Endodermal cell (in vitro differentiated cells): ENCODE measurements at places on chromosomes 12 and 14.

DNA sequence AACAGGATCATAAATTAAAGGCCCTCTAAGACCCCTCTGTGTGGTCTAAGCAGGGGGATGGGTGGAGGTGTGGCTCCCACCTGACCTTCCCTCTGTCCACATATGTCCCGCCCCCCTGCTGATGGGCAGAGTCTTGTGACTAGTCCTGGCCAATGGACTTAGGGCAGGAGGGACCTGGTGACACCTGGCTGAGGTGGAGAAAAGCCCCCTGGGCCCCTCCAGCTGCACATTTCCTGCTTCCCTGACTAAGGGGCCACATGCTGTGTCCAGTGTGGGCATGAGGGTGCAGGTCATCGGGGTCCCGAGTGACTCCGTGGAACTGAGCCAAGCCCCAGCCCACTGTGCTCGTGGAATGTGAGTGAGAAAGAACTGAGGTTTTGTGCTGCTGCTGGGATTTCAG, 254.7 kb downstream of the ADGRD1 start:
- DNase-seq = peak; percentile 60

DNA sequence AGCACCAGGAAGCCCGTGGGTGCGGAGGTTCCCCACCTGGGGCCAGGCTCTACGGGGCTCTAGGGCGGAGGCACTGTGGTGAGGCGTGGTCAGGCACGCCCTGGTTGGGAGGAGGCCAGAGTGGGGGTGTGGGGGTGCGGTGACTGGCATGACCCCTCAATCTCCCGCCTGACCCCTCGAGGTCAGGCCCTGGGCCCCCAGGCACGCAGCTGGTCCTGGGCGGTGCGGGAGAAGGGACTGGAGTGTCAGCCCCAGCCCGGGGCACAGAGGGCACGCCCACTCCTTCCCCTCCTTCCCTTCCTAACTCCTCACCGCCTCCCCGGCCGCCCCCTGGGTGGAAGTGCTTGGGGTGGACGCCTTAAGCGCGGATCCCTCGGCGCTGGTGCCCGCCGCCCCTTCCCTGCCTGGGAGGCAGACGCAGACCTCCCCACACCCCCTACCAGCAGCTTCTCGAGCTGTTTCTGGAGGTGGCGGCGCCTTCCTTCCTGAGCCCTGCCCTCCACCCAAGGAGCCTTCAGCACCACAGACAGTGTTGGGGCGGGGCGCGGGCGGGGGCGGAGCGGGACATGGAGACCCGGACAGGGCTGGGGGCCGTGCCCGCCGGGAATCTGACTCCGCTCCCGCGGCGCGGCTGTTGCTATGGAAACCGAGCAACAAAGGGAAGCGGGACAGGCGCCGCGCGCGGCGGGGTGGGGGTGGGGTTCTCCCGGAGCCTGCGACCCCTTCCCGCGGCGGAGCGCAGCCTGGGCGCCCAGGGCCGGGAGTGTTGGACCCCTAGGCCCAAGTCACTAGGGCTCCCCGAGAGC, 741 bp upstream of the CRIP2 start:
- DNase-seq = peak; percentile 99

- no peak for DNase-seq
Observed at GRCh38 chr14:38618514-38618913, 362.6 kb upstream of the CLEC14A start.

- peak; percentile 82 for DNase-seq
Observed at GRCh38 chr12:109582636-109583035, 9.0 kb downstream of the MVK start.

- no peak for DNase-seq
Observed at GRCh38 chr12:113366827-113367226, 8.4 kb downstream of the PLBD2 start.

- no peak for DNase-seq
Observed at GRCh38 chr14:34449819-34450541, 12.1 kb downstream of the SPTSSA start.

GRCh38 chr12:111270774-111271173, 98.1 kb downstream of the PHETA1 start:
- peak; percentile 80 for DNase-seq

DNA sequence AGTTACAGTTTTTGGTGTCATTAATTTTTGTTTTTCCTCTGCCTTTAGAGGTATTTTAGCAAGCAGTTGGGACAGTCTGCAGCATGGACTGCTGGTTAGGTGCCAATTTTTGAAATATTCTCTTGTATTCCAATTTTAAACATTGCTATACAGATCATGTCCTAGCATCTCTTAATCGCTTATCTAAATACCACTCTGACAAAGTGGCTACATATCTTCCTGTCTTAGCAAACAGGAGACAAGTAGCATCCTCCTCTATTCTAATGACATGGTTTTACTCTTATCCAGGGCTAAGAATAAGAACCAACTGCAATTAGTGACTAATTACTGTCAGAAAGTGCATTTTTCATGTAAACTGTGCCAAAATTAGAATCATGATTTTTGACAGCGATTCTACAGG, 117.8 kb upstream of the ATP2B1 start:
- no peak for DNase-seq

GRCh38 chr12:82867762-82868500, 181.2 kb downstream of the TMTC2 start:
- DNase-seq = no peak

DNA sequence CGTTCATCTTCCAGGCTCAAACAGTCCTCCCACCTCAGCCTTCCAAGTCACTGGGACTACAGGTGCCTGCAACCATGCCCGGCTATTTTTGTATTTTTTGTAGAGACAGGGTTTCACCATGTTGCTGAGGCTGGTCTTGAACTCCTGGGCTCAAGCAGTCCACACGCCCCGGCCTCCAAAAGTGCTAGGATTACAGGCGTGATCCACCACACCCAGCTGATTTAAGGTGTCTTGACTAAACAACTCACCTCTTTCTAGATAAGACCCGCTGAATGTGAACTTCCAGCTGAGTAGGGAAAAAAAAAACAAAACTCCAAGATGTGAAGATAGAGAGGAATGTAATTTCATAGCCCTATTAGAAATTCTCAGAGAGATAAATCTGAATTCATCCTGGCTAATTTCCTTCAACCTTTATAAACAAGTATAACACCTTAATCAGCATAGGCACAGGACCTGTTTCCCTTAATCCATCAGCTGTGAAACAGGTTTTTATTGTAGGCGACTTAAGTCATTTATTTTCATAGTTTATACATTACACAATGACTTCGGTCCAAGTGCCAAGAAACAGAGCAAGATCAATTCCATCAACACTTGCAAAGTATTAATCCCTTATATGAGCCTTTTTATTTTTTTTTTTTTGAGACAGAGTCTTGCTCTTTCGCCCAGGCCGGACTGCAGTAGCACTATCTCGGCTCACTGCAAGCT, 51.5 kb downstream of the HCAR2 start:
- DNase-seq = no peak

- DNase-seq = no peak
Observed at GRCh38 chr14:96538097-96538989, 36.2 kb downstream of the PAPOLA start.

DNA sequence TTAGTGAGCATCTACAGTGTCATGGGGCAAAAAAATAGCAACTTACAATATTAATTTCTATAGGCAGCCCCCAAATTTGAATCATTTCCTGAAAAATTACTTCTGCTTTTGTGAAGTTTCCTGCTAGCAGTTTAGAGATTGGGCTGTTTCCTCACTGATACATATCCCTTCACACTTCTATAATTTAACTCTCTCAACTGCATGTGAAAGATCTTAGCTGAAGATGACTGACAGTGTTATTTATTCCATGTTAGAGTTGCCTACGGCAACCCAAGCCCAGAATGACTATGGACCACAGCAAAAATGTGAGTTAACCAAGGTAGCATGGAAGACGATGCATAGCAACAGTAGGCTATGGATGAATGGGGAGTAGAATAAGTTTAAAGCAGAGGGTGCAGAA, at the start of gene KLRG1:
Gene KLRG1, plus strand, starts transcription at position 134 of the 400 bp plus-strand sequence. Its CDS starts 90 bp downstream, at position 224.
- no peak for DNase-seq

DNA sequence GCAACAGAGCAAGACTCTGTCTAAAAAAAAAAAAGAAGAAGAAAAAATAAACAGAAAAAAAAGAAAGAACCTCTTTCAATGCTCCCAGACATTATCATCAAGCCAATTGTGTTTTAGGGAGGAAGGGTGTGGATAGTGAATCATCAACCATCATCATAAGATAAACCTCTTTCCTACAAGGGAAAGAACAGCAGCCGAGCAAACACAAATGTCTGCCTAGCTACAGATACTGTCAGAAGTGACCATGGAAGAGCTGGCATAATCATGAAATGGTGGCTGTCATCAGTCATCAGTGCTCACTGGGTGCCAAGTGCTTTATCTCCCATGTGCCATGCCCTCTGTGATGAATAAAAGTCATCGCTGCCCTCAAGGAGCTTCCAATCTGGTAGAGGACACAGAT, 46.6 kb downstream of the SLC17A8 start:
- no peak for DNase-seq

GRCh38 chr14:54332490-54332889, 64.3 kb upstream of the CDKN3 start:
- no peak for DNase-seq

- DNase-seq = peak; percentile 83
Observed at GRCh38 chr12:56029666-56030293, 8.9 kb downstream of the IKZF4 start.

- no peak for DNase-seq
Observed at GRCh38 chr14:31927348-31927832, 149.7 kb upstream of the ARHGAP5 start.
